ENCODE measurements at places on chromosomes 16 and 17. TPM values are rescaled to one million over a fixed set of nuclear protein-coding genes. Genes with fewer than 3 reads are reported as not detected.

FZD2 gene
- 35.4 TPM for total RNA-seq

KRT27 gene
- total RNA-seq: not detected

ETV4 gene
- total RNA-seq: 4.7 TPM

RRAD gene
- 12.5 TPM for total RNA-seq

ALDOC gene
- 28.9 TPM for total RNA-seq

NPIPB6 gene
- not detected for total RNA-seq

ITGB4 gene
- 1.3 TPM for total RNA-seq

CIBAR2 gene
- not detected for total RNA-seq

TMEM94 gene
- total RNA-seq: 28.5 TPM

NLGN2 gene
- 9.5 TPM for total RNA-seq

SOX9 gene
- total RNA-seq: 1.7 TPM

CHD9NB gene
- total RNA-seq: 2.6 TPM

FBXW10B gene
- 0.43 TPM for total RNA-seq

MRPL27 gene
- total RNA-seq: 63.0 TPM

KRT32 gene
- not detected for total RNA-seq

DNAH3 gene
- total RNA-seq: under 0.01 TPM

CAPNS2 gene
- 2.6 TPM for total RNA-seq

SP6 gene
- under 0.01 TPM for total RNA-seq

KRTAP1-1 gene
- total RNA-seq: not detected

IRX6 gene
- not detected for total RNA-seq

SSTR5 gene
- total RNA-seq: not detected

OR1E1 gene
- not detected for total RNA-seq

HEATR9 gene
- not detected for total RNA-seq

TP53TG3 gene
- total RNA-seq: not detected

GP2 gene
- total RNA-seq: not detected

TCAP gene
- total RNA-seq: not detected

SHBG gene
- 0.64 TPM for total RNA-seq

DNAH9 gene
- not detected for total RNA-seq

MTMR4 gene
- total RNA-seq: 39.6 TPM

IL21R gene
- total RNA-seq: 0.43 TPM

ANTKMT gene
- 19.4 TPM for total RNA-seq

SPAG5 gene
- 38.4 TPM for total RNA-seq

CCL16 gene
- not detected for total RNA-seq

GDE1 gene
- 71.8 TPM for total RNA-seq

SLC35G6 gene
- total RNA-seq: not detected

SCIMP gene
- not detected for total RNA-seq

TP53TG3C gene
- not detected for total RNA-seq

CNTNAP1 gene
- total RNA-seq: 45.4 TPM

CRISPLD2 gene
- total RNA-seq: 44.0 TPM

UTS2R gene
- not detected for total RNA-seq

CCDC78 gene
- 1.3 TPM for total RNA-seq

CD300LF gene
- total RNA-seq: not detected

STH gene
- not detected for total RNA-seq

KRT15 gene
- total RNA-seq: 0.43 TPM

SPATA32 gene
- total RNA-seq: not detected

VWA3A gene
- total RNA-seq: under 0.01 TPM

CMTM1 gene
- 3.9 TPM for total RNA-seq

GAN gene
- 8.4 TPM for total RNA-seq

ARL16 gene
- 22.9 TPM for total RNA-seq
